Naive thymus-derived CD4-positive, alpha-beta T cell (primary cell): ENCODE measurements at places on chromosomes 3 and 15. TPM values are rescaled to one million over a fixed set of nuclear protein-coding genes. Genes with fewer than 3 reads are reported as not detected.

DNA sequence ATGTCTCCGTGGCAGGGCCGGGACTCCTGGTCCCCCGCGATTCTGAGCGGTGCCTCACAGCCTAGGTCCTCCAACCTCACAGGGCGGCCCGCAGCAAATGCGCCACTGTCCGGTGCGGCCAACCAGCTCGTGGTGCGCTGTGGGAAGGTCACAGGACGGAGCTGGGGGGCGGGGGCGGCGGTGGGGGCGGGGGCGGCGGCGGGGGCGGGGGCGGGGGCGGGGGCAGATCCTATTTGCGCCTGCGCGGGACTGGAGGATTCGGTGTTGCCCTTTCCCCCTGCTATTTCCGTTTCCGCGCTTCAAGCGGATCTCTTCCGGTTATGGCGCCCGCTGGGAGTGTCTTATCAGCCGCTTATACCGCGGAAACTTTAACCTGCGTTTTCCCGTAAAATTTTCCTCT, 106.7 kb upstream of the SNRPN start:
- H3K4me1 ChIP-seq: no peaks in the 10 kb centered on the region
- H3K27me3 ChIP-seq: no peaks in the 10 kb centered on the region
- no peak overlapping the region for H3K4me3 ChIP-seq

The IVD gene
- polyA plus RNA-seq: 42.4 TPM

The SCAANT1 gene
- polyA plus RNA-seq: not detected

DNA sequence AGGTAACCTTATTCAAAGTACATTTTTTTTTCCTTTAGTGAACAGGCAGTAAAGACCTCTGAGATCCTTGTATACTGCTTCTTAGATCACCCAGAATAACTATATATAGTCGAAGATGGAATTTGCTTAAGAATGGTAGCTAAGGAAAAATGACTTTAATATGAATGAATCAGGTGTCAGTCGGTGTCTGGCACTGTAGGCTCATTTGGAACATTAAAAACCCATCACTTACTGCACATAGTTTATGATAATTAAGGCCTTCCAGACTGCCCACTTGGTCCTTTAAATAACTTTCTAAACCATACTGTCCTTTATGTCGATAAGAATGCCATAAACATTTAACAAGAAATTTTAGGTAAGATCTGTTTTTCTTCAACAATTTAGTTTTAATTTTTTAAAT, 981.8 kb downstream of the ROBO2 start:
- no peak overlapping the region for H3K27ac ChIP-seq
- DNase-seq: no peak
- H3K4me1 ChIP-seq: no peaks in the 10 kb centered on the region
- no peaks in the 10 kb centered on the region for H3K27me3 ChIP-seq

DNA sequence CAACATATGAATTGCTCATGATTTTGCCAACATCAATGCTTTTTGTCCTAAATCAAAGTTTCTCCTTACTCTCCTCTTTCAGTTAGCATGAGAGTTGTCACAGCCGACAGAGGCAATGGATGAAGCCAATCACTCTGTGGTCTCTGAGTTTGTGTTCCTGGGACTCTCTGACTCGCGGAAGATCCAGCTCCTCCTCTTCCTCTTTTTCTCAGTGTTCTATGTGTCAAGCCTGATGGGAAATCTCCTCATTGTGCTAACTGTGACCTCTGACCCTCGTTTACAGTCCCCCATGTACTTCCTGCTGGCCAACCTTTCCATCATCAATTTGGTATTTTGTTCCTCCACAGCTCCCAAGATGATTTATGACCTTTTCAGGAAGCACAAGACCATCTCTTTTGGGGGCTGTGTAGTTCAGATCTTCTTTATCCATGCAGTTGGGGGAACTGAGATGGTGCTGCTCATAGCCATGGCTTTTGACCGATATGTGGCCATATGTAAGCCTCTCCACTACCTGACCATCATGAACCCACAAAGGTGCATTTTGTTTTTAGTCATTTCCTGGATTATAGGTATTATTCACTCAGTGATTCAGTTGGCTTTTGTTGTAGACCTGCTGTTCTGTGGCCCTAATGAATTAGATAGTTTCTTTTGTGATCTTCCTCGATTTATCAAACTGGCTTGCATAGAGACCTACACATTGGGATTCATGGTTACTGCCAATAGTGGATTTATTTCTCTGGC, 2.5 kb downstream of the OR4F6 start:
- H3K36me3 ChIP-seq: no peaks in the 10 kb centered on the region
- H3K27me3 ChIP-seq: no peaks in the 10 kb centered on the region
- no peak overlapping the region for H3K4me3 ChIP-seq
- H3K27ac ChIP-seq: no peak overlapping the region
- no peak for DNase-seq
- H3K4me1 ChIP-seq: no peaks in the 10 kb centered on the region

GRCh38 chr15:70385711-70386110, 288.0 kb upstream of the TLE3 start:
- H3K27me3 ChIP-seq: no peaks in the 10 kb centered on the region
- H3K27ac ChIP-seq: no peak overlapping the region
- no peaks in the 10 kb centered on the region for H3K36me3 ChIP-seq
- DNase-seq: no peak

The PLSCR2 gene
- polyA plus RNA-seq: 0.30 TPM

DNA sequence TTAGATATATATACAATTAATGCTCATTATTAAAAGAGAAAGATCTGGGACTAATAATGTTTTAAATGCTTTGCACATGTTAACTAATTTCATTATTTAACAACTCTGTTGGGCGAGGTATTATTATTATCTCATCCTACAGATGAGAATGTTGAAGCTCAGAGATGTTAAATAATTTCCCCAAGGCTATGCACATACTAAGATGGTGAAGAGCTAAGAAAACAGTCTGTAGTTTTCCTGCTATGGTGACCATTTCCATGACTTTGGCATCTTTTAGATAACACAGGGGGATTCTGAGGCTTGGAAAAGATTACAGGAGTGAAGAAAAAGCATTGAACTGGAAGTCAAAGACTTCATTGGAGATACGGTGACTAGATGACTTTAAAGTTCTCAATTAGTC, 226.7 kb downstream of the ZMAT3 start:
- no peaks in the 10 kb centered on the region for H3K4me1 ChIP-seq
- DNase-seq: no peak
- no peak overlapping the region for H3K27ac ChIP-seq
- no peaks in the 10 kb centered on the region for H3K36me3 ChIP-seq
- no peak overlapping the region for H3K4me3 ChIP-seq

The CCK gene
- not detected for polyA plus RNA-seq

The ROPN1 gene
- not detected for polyA plus RNA-seq

GRCh38 chr15:76282465-76282864, 28.8 kb downstream of the ETFA start:
- no peaks in the 10 kb centered on the region for H3K27me3 ChIP-seq
- no peak for DNase-seq
- H3K4me1 ChIP-seq: peaks cover 27% of the 10 kb centered on the region
- H3K27ac ChIP-seq: no peak overlapping the region
- no peak overlapping the region for H3K4me3 ChIP-seq

The UQCC5 gene
- 28.2 TPM for polyA plus RNA-seq

DNA sequence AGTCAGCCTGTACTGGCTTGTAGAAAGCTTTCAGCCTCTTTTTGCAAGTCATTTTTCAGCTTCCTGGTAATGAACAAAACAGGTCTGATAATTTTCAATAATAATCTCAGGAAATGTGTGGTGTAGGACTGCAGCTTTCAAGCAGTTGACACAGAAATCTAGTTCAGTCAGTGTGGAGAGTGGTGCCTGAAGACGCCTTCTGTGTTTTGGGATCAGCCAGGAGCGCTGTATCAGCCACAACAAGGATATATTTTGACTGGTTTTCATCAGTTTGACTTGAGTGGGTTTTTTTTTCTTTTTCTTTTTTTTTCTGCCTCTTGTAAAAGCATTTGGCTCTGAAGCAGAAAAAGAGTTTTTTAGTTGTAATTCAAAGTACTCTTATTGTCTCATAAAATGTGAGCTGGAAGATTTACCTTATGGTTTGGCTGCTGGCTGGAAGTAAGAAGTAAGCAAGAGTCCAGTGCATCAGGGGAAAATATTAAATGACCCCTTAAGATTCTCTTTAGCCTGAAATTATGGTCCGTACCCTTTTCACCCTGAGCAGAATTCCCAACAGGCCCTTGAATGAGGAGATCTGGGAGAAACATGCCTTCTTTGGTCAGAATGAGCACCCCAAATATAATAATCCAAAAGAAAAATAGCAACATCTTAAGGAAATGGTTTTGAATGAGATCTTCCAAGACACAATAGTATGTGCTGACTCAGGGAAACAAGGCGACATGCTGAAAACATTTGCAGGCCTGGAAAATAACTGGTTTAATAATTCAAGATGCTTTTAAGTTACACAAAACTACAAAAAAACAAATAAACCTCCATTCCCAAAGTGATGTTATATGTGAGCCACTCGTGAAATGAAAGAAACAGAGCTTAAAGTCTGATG, 332.7 kb upstream of the ADAMTS9 start:
- no peak overlapping the region for H3K27ac ChIP-seq
- H3K36me3 ChIP-seq: no peaks in the 10 kb centered on the region
- H3K27me3 ChIP-seq: no peaks in the 10 kb centered on the region
- no peak for DNase-seq
- no peaks in the 10 kb centered on the region for H3K4me1 ChIP-seq

The ZNF620 gene
- 3.8 TPM for polyA plus RNA-seq

The GOLGA6L7 gene
- not detected for polyA plus RNA-seq

DNA sequence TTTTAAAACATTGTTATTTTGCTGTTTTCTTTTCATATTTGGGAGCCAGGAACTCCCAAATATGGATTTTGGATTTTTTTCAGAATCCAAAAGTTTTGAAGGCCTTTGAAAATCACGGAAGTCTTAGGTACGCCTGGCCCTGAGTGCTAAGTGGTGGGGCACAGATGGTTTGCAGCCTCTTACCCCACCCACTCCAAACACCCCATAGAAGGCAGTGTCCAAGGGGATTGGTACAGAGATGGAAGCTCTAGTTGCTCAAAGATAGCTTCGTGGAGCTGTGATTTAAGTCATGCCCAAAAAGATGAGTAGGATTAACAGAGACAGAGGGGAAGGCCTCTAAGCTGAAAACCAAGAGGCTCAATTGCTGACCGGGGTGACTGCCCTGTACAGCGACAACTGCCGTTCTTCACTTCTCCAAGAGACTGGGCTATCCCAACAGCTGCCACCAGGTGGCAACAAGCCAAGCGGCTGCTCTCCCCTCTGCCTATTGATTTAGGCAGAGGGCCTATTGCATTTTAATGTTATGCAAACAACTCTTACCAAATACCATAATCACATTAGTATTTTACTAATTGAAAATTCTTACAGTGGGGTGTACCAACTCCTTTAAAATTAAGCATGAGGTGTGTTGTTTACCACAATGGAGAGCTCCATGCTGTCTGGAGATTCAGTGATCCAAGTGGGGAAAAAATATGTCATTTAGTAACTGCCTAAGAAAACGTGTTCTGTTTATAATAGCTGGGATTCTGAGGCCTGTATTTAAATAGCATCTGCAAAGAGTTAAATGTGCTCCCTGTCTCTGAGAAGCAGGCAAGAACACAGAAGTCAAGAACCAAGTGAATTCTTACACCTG, 64.0 kb upstream of the C15orf61 start:
- H3K27me3 ChIP-seq: no peaks in the 10 kb centered on the region
- no peaks in the 10 kb centered on the region for H3K4me1 ChIP-seq
- H3K4me3 ChIP-seq: no peak overlapping the region
- no peak overlapping the region for H3K27ac ChIP-seq
- H3K36me3 ChIP-seq: no peaks in the 10 kb centered on the region
- DNase-seq: peak; percentile 83

The CCDC54 gene
- polyA plus RNA-seq: not detected

- H3K27ac ChIP-seq: no peak overlapping the region
- DNase-seq: no peak
- no peaks in the 10 kb centered on the region for H3K27me3 ChIP-seq
- peaks cover 26% of the 10 kb centered on the region for H3K4me1 ChIP-seq
- H3K36me3 ChIP-seq: no peaks in the 10 kb centered on the region
These were observed 7.8 kb upstream of the CCR1 start for GRCh38 chr3:46215810-46216414.

The HYKK gene
- 10.1 TPM for polyA plus RNA-seq

GRCh38 chr3:20405744-20406143, 219.7 kb upstream of the SGO1 start:
- H3K27me3 ChIP-seq: no peaks in the 10 kb centered on the region
- no peak overlapping the region for H3K4me3 ChIP-seq
- no peaks in the 10 kb centered on the region for H3K36me3 ChIP-seq
- no peak for DNase-seq
- no peak overlapping the region for H3K27ac ChIP-seq

GRCh38 chr3:123833398-123833785, 50.7 kb downstream of the MYLK start:
- H3K4me1 ChIP-seq: no peaks in the 10 kb centered on the region
- H3K27me3 ChIP-seq: no peaks in the 10 kb centered on the region
- no peak overlapping the region for H3K27ac ChIP-seq
- DNase-seq: no peak
- H3K36me3 ChIP-seq: no peaks in the 10 kb centered on the region
- no peak overlapping the region for H3K4me3 ChIP-seq

The ZBBX gene
- polyA plus RNA-seq: not detected

The PRRT3 gene
- polyA plus RNA-seq: 5.4 TPM

DNA sequence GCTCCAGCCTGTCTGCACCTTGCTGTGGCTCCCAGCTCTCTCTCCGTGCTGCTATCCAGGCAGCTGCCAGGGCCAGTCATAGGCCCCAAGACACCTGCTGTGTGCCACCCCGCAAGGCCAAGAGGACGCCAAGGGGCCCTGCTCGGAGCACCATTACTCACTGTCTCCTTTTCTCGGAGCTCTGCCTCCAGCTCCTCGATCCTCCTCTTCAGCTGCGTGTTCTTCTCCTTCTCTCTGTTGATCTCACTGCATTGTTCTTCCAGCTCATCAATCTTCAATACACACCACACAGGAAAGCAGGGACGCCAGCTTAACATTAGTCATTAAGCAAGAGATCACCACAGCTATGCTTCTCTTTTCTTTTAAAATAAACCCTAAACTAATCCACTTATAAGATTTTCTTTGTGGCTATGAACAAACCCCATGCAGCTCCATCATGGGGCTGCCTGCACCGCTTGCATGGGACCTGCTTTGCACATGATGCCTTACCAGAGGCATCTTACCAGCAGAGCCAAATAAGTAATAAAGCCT, 42.6 kb downstream of the WHAMM start:
- no peaks in the 10 kb centered on the region for H3K4me1 ChIP-seq
- no peaks in the 10 kb centered on the region for H3K27me3 ChIP-seq

- H3K36me3 ChIP-seq: peaks cover 57% of the 10 kb centered on the region
- H3K27me3 ChIP-seq: no peaks in the 10 kb centered on the region
- H3K4me3 ChIP-seq: no peak overlapping the region
- peaks cover 12% of the 10 kb centered on the region for H3K4me1 ChIP-seq
- H3K27ac ChIP-seq: no peak overlapping the region
These were observed 55.6 kb downstream of the CHD2 start for GRCh38 chr15:92955706-92956105.

- no peaks in the 10 kb centered on the region for H3K27me3 ChIP-seq
- no peak overlapping the region for H3K4me3 ChIP-seq
- no peak for DNase-seq
- no peaks in the 10 kb centered on the region for H3K4me1 ChIP-seq
- H3K36me3 ChIP-seq: no peaks in the 10 kb centered on the region
These were observed 65.7 kb downstream of the CDIN1 start for GRCh38 chr15:36645106-36645505.

The CCR2 gene
- 0.13 TPM for polyA plus RNA-seq

GRCh38 chr15:65336493-65337435, 32.3 kb downstream of the RNU5B-1 start:
- H3K4me1 ChIP-seq: no peaks in the 10 kb centered on the region
- H3K4me3 ChIP-seq: no peak overlapping the region
- no peak overlapping the region for H3K27ac ChIP-seq
- no peaks in the 10 kb centered on the region for H3K27me3 ChIP-seq

The NR1I2 gene
- 0.26 TPM for polyA plus RNA-seq

The TMOD3 gene
- polyA plus RNA-seq: 25.6 TPM
